ENCODE measurements at places on chromosomes 11 and 22.

GRCh38 chr11:128550261-128550821 lies 37.0 kb downstream of the ETS1 start:
- no peak for DNase-seq

DNA sequence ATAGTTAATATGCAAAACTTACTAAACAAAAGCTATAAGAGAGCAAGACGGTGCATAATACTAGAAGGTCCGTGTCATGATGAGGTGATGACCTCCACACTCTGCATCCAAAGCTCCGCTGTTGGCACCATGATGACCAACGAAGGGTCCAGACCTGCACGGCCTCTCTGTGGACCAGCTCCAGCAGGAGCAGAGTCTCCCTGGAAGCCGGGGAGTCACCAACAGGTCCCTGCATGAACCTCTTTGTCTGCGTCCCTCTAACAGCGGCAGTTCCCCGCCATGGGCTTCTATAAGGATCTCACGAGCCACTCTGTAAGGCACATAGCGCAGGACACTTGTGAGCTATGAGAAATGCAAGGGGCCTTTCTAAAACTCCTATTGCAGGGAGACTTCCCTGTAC lies 517.3 kb downstream of the BRD1 start:
- no peak for DNase-seq

- no peak for DNase-seq
Measured at GRCh38 chr11:67648140-67648795, 2.3 kb downstream of the ACY3 start.

- DNase-seq = no peak
Measured at GRCh38 chr11:47967577-47968525, 12.5 kb upstream of the PTPRJ start.

DNA sequence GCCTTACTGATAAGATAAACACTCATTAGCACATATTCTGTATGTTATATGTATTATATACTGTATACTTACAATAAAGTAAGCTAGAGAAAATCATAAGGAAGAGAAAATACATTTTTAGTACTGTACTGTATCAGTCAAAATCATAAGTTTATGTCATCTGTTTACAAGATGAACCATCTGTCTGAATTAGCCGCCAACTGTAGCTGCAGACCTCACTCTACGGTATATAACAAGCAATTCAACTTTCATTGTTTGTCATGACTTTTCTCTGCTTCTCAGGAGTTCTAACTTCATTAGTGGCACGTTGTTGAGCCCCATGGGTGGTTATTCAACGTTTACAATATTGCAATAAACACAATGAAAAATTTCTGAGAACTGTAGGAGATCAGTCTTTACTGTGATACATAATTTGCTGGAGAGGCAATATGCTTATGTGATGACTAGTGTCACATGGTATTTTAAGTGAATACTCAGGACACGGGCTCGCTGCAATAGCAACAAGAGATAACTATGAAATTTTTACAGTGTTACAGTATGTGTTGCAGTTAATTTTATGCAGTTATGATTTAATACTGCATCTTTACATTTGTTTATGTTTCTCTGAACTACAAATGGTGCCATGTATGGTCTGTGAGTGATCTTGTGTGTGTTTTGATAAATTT lies 132.2 kb upstream of the CTSC start:
- DNase-seq = no peak

DNA sequence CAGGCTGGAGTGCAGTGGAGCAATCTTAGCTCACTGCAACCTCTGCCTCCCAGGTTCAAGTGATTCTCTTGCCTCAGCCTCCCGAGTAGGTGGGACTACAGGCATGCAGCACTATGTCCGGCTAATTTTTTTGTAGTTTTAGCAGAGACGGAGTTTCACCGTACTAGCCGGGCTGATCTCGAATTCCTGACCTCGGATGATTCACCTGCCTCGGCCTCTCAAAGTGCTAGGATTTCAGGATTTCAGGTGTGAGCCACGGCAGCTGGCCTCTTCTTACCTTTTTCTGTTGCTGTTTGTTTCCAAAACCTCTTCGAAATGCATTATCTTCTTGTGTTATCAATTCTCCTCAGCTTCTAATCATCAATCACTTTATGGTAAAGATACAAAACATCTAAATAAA lies 22.1 kb upstream of the TMEM135 start:
- no peak for DNase-seq

- DNase-seq = no peak
Measured at GRCh38 chr11:71215425-71215965, 36.9 kb downstream of the SHANK2 start.

DNA sequence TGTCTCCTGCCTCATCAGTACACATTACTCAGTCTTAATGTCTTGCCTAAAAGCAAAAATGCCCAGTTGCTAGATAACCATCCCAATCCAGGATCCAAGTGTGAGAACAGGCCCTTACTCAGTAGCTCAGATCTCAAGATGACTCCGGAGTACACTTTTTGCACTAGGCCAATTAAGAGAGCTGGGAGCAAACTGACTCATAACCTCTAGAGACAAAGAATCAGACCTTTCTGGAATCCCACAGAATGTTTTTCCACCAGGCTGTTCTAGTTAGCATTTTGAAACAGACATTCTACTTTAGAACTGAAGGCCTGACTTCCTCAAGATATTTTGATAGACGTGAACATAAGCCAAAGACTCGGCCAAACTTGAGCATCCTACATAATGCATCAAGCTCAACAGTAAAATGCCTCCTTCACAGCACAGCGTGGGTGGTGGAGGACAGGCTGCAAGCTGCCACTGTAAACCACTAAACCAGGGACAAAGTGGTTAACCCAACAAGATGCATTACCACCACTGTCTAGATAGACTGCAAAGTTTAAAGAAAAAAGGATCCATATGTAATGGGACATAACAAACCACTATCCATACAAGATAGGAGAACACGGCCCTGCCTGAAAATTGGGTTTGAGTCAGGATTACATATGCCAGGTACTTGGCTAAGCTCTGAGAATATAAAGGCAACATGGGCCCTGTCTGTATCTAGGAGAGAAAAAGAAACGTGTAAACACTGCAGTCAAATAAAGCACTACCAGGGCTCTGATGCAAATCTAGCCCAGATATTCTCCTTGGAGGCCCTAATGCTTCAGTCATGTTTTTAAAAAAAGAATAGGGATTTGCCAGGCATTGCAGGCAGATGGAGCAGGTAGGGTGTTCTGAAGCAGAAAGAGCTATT lies 48.3 kb downstream of the MYH9 start:
- no peak for DNase-seq

DNA sequence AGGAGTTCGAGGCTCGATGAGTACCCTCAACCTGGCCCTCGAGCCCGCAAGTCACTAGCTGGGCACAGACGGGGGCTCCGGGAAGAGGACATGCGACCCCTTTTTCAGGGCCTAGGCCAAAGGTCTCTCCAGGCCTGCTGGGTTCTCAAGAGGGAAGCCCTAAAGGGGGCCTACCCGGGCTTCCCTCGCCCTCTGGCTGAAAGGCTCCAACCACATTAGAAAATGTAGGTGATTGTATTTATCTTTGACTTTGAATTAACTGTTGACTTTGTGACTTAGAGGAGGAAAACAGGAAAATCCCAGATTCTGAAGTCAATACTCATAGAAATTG lies 7.3 kb upstream of the PAX6 start:
- DNase-seq = no peak

DNA sequence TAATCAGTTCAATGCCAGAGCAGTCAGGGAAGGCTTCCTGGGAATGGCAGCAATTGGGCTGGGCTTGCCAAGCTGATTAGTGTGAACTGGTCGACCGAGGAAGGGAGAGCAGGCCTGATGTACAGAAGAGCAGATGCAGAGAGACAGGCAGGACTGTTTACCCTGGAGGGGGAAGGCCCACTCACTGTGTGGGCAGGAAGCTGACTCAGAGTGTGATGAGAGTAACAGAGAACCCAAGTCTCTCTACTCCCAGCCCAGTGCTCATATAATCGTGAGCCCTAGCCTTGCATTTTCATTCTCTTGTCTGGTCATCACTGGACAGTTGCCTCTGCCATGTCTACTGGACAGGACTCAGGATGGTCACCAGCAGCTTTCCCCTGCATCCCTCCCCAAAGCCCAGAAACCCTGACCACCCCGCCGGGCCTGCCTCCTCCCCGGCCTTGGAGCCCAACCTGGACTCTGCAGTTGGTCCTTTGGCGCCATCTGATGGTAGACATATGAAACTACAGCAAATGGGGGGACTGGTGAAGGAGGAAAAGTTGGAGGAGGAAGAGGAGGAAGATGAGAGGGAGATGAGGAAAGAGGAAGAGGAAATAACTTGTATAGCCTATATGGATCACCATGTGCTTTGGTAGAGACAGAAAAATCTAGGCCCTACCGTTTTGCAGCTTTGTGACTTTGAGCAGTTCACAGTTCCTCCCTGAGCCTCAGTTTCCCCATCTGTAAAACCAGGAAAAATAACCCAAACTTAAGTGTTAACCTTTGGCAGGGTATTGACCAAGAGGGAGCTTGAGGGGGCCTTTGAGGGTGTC lies 43.4 kb upstream of the PRDM11 start:
- no peak for DNase-seq

- DNase-seq = no peak
Measured at GRCh38 chr11:125398994-125399640, 96.9 kb downstream of the FEZ1 start.

DNA sequence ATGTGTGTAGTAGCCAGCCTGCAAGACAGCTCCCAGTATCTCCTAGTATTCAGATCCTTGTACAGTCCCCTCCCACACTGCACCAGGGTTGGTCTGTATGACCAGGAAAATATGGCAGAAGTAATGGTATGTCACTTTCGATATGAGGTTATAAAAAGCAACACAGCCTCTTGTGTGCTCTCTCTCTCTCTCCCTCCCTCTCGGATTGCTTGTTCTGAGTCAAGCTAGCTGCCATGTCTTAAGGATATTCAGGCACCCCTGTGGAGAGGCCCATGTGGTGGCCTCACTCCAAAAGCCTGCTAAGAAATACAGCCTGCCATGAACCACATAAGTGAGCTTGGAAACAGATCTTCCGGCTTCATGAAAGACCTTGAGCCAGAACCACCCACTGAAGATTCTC lies 25.4 kb downstream of the FXYD6 start:
- DNase-seq = no peak

GRCh38 chr11:133981156-133981555 lies 24.4 kb upstream of the IGSF9B start:
- DNase-seq = no peak

GRCh38 chr22:37109242-37109917 lies at the start of gene TMPRSS6:
TMPRSS6 (minus strand) TSS chr22:37109713; CDS start chr22:37103417, 6,296 bp downstream.
- DNase-seq = no peak

DNA sequence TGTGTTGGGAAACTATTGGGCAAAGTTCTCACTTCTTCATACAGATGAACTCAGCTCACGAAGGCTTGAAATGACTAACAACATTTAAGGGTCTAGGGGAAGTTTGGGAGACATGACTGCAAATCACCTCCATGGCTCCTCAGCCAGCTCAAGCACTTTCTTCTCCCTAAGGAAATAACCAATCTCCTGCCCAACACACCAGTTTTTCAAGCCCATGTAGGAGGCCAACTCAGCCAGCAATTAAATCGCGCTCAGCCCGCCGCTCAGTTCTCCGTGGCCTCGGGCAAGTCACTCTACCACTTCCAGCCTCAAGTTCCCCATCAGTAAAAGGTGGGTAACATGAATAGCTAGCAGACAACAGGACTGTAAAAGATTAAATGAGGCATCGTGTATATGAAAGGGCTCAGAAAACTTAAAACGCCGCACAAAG lies 796 bp downstream of the POLDIP3 start:
- no peak for DNase-seq

- no peak for DNase-seq
Measured at GRCh38 chr11:69253028-69253427, 40.9 kb upstream of the MYEOV start.

GRCh38 chr22:30667107-30667493 lies 575 bp downstream of the DUSP18 start:
- DNase-seq = no peak

- DNase-seq = no peak
Measured at GRCh38 chr11:69302447-69303020, 8.6 kb downstream of the MYEOV start.

GRCh38 chr22:39206491-39206890 lies 38.3 kb downstream of the PDGFB start:
- no peak for DNase-seq

DNA sequence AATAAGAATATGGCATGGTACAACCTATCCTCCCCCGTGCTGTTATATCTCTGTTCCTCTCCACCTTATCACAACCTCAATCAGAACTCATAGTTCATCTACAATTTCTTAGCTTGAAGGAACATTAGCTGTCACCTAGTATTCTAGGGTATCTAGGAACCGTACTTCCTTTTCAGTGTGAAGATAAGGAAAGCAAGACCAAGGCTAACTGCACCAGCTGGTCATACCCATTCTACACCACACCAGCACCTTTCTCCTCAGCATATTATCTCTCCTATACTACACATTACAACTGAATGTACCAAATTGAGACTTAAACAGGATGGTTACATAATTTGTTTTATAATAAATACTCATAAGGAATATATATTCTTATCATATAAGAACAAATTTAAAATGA lies 73.1 kb downstream of the ARHGAP32 start:
- DNase-seq = no peak

- no peak for DNase-seq
Measured at GRCh38 chr11:44589301-44589700, 23.8 kb downstream of the CD82 start.

- no peak for DNase-seq
Measured at GRCh38 chr11:47306484-47306844, 36.5 kb downstream of the MADD start.

GRCh38 chr11:130580372-130580771 lies 131.9 kb downstream of the ADAMTS15 start:
- peak; percentile 85 for DNase-seq

GRCh38 chr22:36644333-36644757 lies 59.2 kb downstream of the CACNG2 start:
- peak; percentile 56 for DNase-seq

DNA sequence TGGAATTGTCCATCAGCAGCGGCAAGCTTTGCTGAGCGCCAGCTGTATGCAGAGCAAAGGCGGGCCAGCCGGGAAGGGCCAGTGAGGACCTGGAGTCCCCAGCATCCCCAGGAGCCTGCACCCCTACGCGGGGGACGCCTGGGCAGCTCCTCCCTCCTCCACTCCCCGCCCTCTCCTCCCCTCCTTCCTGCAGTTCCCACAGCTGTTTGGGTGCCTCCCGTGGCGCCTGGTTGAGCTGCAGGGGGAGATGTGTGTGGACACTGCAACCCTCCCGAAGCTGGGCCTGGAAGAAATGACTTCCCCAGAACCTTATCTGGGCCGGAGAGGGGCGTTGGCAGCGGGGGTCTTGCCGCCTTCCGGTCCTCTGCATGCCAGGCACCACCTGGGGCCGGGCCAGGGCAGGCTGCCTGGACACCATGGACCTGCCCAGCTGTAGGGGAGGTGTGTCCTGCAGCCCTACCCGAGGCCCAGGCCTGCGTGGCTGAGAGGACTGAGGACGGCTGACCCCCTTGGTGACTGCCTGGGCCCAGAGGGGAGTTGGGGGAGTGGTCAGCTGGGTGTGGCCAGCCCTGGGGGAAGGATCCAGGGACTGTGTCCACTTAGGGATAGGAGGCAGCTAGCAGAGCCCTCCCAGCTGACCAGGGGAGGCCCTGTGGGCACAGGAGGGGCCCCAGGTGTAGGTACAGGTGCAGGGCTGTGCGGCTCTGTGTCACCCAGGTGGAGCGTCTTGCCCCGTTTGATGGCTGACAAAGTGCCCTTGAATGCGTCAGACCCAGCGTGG lies 16.8 kb upstream of the MUC6 start:
- DNase-seq = no peak

All from foreskin melanocyte (primary cell).